NCI-H526 treated with DMSO at 0.1 percent for 48 hours (cell line): ENCODE measurements at places on chromosomes 13 and 19.

GRCh38 chr13:87893186-87893585 lies 222.0 kb downstream of the SLITRK5 start:
- no peak for DNase-seq

DNA sequence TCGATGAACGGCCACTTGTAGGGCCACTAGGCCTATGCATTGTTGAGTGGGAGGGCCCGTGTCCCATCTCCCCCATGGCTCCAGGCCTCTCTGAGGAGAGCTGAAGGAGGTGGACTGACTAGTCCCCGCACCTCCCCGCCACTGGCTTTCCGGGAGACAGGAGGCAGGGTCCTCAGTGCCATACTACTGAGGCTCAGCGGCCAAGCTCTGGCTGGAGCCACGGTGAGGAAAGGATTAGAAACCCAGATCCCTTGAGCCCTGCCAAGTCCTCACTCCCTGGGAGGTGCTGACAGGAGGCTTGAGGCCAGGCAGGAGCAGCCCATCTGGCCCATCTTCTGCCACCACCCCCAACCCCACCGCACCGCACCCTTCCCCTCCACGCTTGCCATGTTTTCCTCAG lies 29.0 kb downstream of the CCDC8 start:
- DNase-seq, result no peak

DNA sequence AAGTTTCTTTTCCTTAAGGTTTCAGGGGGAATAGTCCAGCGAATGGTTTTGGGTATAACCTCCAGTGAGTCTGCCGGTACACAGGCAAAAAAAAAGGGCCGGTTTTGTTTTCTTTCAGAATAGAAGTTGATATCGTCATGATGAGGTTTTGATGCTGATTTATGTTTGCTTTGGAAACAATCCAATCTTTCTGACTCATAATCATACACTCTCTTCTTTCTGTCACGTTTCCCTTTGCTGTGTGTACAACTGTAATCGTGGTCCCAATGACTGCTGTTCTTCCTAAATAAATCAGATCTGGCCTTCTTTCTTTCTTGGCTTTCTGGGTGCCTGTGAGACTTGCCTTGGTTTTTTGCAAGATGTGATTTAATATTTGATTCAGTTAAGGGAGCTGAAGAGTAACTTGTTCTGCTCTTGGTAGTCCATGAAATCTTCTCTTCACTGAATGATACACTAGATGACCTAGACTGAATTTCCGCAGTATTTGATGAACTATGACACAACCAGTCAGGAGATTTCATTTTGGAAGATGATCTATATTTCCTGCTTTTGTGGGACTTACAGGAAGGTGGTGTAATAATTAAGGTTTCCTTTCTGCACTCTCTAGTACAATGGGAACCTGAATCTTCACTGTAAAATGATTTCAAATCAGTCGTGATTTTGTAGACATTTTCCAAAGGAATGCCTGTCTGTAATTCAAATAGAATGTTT lies 34.9 kb upstream of the METTL21C start:
- DNase-seq, result no peak

DNA sequence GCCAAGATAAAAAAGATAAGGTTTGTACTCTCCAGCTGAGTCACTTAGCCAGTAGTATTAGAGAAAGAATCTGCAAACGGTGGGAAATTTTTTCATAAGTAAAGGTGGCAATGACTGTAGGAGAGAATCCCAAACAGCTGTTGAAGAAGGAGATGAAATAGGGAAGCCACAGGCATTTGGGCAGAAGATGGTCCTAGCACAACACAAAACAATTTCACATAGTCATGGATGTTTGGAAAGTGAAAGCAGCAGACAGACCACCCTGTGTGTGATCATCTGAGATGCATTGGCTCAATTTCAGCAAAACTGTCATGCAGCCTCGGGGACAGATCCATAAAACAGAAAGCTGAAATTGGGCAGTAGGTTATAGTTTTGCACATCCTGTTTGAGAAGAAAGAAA lies 2832.4 kb downstream of the PCDH9 start:
- no peak for DNase-seq

DNA sequence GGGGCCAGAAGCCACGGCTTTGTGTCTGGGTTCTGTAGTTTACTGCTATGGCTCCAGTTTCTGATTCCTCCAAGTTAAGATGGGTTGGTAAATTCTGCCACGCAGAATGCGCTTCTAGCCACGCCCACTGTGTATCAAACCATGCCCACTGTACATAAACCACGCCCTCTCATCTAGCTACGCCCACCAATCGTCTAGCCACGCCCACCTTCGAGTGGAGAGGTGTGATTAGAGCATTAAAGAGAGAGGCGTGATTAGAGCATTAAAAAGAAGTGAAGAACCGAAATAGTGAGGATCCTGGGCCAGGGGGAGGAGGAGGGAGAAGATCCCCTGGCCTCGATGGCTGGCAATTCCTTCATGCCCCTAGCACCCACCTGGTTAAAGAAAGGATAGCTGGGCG lies 43.7 kb upstream of the ADGRE5 start:
- no peak for DNase-seq

GRCh38 chr19:2984215-2984528 lies 6.8 kb downstream of the TLE6 start:
- no peak for DNase-seq

GRCh38 chr13:22141716-22142115 lies 470.8 kb downstream of the FGF9 start:
- DNase-seq, result no peak

GRCh38 chr13:21175656-21176214 lies 617 bp downstream of the SKA3 start:
- no peak for DNase-seq
